ENCODE measurements at places on chromosomes 5 and 9.

DNA sequence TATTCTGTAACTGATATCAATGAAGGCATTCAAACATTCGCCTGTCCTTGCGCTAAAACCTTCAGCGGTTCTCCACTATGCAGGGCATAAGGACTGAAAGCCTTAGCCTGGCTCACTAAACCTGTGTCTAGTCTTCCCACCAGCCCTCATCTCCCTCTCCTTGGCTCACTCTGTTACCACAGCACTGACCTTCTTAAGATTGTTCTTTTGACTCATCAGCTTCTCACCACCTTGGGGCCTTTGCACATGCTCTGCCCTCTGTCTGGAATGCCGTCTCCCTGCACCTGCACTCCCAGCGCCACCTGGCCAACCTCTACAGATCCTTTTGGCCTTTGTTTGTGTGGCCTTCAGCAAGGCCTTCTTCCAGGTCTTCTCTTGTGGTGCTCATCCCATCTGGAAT, 131.8 kb upstream of the IER5L start:
- DNase-seq: no peak

GRCh38 chr9:91572044-91572443, 148.4 kb upstream of the NFIL3 start:
- no peak for DNase-seq

- DNase-seq: no peak
Measured at GRCh38 chr5:145937432-145938250, 1.3 kb downstream of the SH3RF2 start.

DNA sequence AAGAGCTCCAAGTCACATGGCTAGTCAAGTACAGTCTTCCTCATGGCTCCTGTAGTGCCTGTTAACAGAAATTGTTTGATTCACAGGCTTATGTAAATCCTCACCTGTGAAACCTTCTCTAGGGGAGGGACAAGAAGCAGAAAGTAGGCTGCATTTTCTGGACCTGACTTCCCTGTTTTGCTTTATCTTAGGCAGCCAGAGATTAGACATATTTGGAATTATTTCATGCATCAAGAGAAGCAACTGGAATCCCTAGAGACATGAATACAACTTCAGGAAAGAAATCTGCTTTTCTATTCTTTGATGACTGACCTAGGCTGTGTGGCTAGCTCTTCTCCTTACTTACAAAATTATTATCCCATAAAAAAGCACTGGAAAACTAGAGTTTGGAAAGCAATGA, 52.3 kb downstream of the CAST start:
- no peak for DNase-seq

DNA sequence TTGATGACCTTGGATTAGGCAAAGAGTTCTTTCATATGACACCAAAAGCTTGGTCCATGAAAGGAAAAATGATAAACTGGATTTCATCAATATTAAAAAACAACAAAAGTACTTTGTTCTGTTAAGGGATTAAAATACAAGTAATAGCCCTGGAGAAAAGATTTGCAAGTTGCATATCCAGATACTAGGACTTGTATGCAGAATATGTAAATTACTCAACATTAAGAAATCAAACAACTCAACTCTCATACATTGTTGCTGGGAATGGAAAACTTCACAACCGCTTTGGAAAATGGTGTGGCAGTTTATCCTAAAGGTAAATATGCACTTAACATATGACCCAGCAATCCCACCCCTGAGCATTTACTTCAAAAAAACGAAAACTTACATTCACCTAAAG, 112.0 kb downstream of the ADAMTS19 start:
- DNase-seq: no peak

- DNase-seq: no peak
Measured at GRCh38 chr5:96387616-96388015, 45.4 kb downstream of the PCSK1 start.

- no peak for DNase-seq
Measured at GRCh38 chr9:114860187-114860586, 54.3 kb upstream of the TNFSF15 start.

DNA sequence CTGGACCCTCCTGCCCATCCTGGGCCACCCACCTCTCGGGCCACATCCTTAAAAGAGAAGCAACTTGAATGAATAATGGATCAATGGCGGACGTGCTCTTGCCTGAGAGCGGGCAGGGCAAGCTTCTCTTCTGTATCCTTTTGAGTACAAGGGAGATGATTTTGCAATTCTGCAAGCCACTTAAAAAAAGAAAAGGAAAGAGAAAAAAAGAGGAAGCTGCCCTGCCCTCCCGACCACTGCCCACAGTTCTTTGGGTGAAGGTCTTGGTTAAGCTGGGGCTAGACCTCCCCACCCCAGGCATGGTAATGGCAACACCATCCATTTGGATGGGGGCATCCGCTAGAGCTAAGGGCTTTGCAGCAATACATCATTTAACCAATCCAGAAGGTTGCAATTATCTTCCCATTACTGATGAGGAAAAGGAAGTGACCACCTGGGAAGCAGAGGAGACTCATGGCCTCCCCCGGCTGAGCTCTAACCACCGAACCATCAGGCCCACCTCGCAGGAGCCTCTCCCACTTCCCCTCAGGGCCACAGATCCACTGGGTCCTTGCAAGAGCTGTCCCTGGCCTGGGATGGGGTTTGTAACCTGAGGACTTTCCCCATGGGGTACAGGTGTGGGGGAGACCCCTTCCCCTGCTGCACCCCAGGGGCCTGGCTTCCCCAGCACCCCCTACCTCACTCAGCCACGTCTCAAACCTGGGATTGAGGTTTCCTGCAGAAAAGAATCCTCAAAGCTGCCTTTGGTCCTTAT, 27.8 kb upstream of the LAMC3 start:
- no peak for DNase-seq

DNA sequence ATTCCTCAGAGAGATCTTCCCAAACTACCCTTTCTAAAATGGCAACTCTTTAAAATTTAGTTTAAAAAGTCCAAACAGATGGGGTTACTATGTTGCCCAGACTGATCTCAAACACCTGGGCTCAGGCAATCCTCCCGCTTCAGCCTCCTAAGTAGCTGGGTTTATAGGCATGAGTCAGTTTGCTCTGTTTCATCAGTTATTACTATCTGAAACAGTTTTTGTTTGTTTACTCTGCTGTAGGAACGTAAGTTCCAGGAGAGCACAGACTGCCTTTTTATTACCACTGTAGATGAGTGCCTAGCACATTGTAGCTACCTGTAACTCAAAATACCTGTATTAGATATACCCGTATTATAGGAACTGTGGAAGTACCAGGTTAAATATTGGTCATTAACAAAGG, 89.4 kb downstream of the UHRF2 start:
- no peak for DNase-seq

DNA sequence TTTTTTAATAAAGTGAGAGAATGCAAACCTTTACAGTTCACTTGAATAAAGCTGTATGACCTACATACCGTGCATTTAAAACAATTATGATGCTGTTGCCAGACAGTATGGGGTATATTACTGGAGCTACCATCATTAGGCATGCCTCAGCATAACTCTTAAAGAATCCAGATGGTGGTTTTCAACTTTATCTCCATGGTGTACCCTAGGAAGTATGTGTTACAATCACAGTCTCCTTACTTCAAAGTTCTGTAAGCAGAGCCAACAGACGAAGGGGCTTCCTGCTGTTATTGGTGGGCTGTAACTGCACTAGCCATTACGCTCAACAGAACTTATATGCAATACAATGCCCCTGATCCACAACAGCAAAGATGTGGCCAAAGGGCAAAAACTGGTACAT, 803.3 kb downstream of the DTWD2 start:
- no peak for DNase-seq

DNA sequence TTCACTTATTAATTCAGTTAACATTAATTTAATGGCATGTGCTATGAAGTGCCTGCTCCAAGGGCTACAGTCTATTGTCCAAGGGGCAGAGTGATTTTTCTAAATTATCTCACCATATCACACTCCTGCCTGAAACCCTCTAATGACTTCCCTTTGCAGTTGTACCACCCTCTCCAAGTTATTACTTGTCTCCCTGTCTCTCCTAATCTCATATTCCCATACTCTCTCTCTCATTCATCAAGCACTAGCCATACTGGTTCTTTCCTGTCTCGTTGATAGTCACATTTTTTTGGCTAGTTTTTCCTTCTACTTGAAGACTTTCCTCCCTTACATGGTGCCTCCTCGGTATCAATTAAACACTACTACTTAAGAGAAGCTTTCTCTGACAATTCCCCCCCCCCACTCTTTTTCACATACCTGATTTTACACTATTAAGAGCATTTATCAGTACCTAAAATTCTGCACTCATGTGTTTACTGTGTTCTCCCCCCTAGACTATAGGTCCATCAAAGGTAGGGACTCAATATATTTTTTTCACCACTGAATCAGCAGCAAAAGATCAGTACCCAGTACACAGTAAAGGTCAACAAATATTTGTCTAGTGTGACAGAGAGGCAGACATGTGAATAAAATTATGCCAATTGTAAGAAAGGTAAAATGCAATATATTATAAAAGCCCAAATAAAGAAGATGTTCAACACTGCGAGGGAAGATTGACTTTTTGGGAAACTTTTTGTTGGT, 19.0 kb downstream of the RICTOR start:
- no peak for DNase-seq
